T-helper 9 cell (primary cell): ENCODE measurements at places on chromosomes 4 and X.

DNA sequence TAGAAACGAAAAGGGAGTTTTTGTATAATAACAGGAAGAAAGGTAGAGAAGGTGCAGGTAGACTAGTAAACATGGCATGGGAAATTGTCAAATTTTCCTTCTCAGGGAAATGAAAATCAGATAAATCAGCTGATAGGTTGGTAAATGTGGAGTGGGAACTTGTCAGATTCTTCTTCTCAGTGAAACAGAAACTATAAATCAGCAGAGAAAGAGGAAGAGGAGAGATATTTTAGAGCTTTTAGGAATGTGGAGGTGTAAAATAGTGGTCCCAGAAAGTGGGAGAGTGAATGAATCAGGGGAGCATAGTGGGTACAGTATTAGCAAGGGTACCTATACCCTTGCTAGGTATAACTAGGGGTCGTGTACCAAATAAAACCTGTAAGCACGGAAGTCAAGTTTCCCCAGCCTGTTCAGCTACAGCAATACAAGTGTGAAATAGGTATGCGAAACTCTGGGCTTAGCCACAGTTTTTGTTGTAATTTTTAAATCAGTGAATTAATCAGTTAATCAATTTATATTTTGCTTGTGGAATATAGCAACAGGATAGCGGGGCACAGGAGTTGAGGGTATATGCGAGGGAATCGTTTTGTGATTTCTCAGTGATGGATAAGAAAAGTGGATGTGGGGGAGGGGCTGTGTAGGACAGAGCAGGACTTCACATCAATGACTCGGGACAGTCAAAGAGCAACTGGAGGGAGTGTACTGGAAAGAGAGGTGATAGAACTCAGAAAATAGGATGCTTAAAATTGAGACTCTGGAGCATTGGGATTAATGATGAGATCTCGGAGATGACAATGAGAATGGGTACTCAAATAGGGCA is 561.5 kb downstream of the INPP4B start:
- no peak for DNase-seq

GRCh38 chr4:115343171-115343570 is 229.8 kb upstream of the NDST4 start:
- DNase-seq: no peak

- DNase-seq: peak; percentile 7
These were observed 48.6 kb downstream of the MAGEA9 start for GRCh38 chrX:149830192-149830873.

- no peak for DNase-seq
These were observed 25.1 kb downstream of the XIAP start for GRCh38 chrX:123884809-123885408.

DNA sequence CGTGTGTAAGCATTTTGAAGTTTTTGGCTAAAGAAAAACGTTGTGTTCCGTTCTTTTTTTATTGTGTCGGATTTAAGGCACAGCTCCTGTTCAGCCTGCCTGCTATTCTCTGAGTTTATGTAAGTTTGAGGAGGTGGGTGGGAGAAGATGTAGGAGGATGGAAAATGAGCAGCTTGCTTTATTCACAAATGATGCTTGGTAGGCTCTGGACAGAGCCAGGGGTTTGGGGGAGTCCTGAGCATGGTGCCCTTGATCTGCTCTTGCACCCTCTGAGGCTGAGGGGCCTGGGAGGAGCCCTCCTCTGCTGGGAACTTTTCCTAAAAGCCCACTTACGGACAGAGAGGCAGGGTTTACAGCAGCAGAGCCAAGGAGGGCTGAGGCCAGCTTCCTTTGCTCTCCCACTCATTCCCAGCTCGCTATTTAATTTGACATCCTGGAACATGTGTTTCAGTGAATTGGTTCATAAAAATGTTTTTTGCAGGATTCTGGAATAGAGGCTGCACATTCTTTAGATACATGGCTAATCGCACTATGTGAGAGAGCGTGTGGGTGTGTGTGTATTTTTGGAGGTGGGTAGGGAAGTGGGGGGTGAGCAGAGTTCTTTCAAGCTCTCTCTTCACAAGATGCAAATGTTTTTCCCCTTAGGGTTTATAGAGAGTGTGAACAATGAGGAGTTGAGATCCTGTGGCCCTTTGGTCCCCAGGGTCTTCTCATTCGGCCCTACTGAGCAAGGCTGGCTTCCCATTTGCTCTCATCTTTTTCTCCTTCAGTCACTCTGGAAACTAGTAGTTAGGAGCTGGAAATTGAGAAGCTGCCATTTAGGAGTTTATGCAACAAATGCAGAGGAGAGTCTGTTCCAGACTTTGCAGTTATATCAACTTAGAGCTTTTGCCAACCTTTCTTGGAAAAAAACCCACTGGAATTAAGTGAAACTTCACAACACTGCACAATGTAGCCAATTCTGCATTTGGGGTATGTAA is 32.1 kb downstream of the TMEM131L start:
- DNase-seq: no peak
